ENCODE measurements at places on chromosomes 16 and 17. TPM values are rescaled to one million over a fixed set of nuclear protein-coding genes. Genes with fewer than 3 reads are reported as not detected.

CCL7 gene
- 3.9 TPM for total RNA-seq

GPR139 gene
- not detected for total RNA-seq

OTOA gene
- 0.13 TPM for total RNA-seq

OR1A2 gene
- total RNA-seq = not detected

STH gene
- total RNA-seq = not detected

LGALS9B gene
- total RNA-seq = not detected

TCAP gene
- 0.32 TPM for total RNA-seq

SMIM22 gene
- not detected for total RNA-seq

CDH3 gene
- total RNA-seq = 0.13 TPM

RNF157 gene
- total RNA-seq = 0.76 TPM

KCNJ2 gene
- total RNA-seq = 2.3 TPM

TMIGD1 gene
- not detected for total RNA-seq

KAT2A gene
- 9.6 TPM for total RNA-seq

CTRB2 gene
- not detected for total RNA-seq
